Colonic mucosa (tissue), 4 donors: ENCODE measurements at places on chromosomes 13 and 19.

DNA sequence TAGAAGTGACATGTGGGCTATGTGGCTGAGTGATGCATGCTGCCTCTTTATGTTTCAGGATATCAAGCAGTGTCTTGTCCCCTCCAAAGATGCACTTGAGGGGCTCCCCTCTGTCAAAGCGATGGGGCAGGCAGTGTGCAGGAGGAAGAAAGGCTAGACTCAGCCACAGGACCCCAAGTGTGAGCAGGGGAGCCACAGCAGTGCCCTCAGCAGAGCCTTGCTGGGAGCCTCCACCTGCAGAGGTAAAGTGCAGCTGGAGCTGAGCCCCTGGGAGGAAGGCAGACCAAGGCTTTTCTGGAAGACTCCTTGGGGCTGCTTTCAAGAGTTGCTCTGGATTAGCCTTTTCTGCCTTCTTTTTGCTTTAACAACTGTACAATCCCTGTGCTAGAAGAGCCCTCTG lies 247.3 kb downstream of the DLEU7 start:
- DNase-seq = no peak
- no peaks in the 10 kb centered on the region for H3K36me3 ChIP-seq
- H3K27me3 ChIP-seq = no peaks in the 10 kb centered on the region
- H3K4me3 ChIP-seq = no peak overlapping the region

DNA sequence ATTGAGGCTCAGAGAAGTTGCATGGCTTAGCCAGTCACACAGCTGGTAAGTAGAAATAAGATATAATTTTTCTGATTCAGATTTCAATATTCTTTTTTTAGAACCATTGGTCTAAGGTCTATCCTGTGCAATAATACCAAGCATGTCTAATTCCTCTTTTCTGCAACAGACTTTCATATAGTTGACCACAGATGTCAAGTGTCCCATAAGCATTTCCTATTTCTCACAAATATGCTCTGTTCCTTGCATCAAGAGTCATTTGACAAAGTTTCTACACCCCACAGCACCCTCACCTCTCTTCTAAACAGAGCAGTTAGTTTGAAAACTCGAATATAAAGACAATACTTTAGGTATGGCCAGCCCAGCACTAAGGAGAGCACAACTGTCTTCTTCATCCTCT lies 26.8 kb upstream of the SACS start:
- no peak for DNase-seq
- no peak overlapping the region for H3K4me3 ChIP-seq
- H3K27ac ChIP-seq = no peak overlapping the region

DNA sequence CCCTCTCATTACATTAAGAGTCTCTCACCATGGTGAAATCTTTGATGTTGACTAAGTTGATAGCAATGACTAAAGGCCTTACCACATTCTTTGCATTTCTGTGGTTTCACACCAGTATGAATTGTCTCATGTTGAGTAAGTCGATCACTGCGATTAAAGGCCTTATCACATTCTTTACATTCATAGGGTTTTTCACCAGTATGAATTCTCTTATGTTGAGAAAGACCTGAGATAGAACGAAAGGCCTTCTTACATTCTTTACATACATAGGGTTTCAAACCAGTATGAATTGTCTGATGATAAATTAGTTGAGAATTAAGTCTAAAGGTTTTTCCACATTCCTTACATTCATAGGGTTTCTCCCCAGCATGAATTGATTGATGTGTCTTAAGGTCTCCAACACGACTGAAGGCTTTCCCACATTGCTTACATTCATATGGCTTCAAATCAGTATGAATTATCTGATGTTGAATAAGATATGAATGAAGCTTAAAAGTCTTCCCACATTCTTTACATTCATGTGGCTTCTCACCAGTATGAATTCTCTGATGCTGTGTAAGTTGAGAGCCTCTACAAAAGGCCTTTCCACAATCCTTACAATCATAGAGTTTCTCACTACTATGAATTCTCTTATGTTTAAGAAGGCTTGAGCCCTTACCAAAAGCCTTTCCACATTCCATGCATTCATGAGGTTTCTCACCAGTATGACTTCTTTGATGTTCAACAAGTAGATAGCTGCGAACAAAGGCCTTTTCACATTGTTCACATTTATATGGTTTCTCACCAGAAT lies 45.6 kb downstream of the ZNF283 start:
- H3K4me3 ChIP-seq = no peak overlapping the region
- DNase-seq = no peak
- H3K27me3 ChIP-seq = no peaks in the 10 kb centered on the region
- H3K27ac ChIP-seq = no peak overlapping the region
- H3K36me3 ChIP-seq = no peaks in the 10 kb centered on the region
- H3K4me1 ChIP-seq = no peaks in the 10 kb centered on the region

DNA sequence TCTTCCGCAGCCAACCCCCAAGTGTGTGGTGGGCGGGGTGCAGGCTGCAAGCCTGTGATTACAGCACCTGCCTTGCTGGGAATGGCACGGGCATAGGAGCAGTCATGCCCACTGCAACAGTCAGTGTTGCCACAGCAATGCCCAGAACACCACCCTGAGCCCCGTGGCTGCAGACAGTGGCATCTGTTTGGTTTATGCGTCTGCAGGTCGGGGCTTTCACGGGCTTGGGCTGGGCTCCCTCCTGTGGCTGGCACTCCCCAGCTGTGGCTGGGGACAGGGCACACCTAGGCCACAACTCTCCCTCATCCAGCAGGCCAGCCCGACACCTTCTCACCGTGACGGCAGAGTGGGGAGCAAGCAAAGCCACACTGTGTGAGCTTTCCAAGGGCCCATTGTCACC lies 115.3 kb upstream of the C1QTNF9B start:
- no peak for DNase-seq
- no peaks in the 10 kb centered on the region for H3K27me3 ChIP-seq
- no peak overlapping the region for H3K4me3 ChIP-seq
- no peaks in the 10 kb centered on the region for H3K36me3 ChIP-seq
- H3K4me1 ChIP-seq = no peaks in the 10 kb centered on the region

DNA sequence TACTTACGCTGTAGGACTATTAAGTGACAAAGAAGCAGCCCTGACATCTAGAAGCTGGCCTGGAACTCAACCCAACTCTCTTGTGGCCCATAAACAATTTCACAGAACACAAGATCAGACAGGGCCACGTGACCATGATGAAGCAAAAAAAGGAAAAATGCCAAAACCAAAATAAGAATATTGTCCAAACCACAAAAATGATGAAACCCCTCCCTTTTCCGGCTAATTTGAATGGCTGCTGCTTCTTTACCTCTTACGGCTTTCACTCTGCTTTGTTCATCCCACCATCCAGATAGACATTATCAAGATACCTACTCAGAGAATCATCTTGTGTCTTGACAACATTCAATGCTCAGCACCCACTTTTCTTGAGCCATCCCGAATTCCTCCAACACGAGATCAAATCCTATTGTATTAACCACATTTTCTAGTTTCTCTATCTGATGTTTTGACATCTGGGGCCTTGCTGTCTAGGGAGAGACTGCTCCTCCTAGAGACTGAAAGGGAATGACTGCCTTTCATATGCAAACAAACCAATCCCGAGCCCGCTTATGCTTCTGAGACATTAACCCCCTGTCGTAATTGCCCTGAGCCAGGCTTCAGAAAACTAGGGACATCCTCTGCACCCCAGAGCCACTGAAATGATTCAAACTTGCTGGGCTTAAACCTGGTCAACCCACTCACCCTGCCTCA lies 186.3 kb downstream of the TDRD3 start:
- no peaks in the 10 kb centered on the region for H3K27me3 ChIP-seq
- peak; percentile 19 for DNase-seq

GRCh38 chr13:112042496-112042895 lies 24.5 kb upstream of the SOX1 start:
- no peaks in the 10 kb centered on the region for H3K27me3 ChIP-seq
- H3K4me1 ChIP-seq = no peaks in the 10 kb centered on the region
- no peak overlapping the region for H3K4me3 ChIP-seq
- no peak for DNase-seq

DNA sequence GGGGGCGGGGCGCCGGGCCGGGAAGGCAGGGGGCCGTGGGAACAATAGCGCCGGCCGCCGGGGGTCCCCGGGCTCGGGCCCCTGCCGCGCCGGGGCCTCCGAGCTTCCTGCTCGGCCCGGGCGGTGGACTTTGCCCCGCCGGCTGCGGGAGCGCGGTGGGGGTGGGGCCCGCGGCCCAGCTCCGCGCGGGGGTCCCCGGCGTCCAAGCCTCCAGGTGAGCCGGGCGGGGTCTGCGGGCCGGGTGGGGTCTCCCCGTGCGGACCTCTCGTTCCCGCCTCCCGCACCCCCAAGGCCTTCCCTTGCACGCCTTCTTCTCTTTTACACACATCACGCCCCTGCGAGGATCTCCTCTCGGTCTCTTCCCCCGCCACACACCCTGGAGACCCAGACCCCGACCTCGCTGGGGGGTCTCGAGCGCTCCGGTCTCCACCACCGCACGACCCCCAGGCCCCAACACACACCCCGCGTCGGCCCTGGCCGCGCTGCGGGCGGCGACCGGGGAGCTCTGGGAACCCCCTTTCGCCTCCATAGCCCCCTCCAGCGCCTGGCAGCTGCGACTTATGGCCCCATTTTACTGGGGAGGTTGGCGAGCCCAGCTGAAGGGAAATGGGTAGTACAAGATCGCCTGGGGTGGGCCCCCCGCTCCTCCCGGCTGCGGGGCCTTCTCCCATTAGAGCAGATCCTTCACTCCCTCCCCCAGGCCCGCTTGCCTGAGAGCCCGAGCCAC lies 711 bp downstream of the CAMSAP3 start:
- H3K27me3 ChIP-seq = peaks cover 9% of the 10 kb centered on the region
- DNase-seq = no peak

- H3K27ac ChIP-seq = no peak overlapping the region
- H3K4me1 ChIP-seq = no peaks in the 10 kb centered on the region
- no peaks in the 10 kb centered on the region for H3K27me3 ChIP-seq
- no peak overlapping the region for H3K4me3 ChIP-seq
Measured at GRCh38 chr13:97512732-97513131, 78.8 kb downstream of the RAP2A start.

DNA sequence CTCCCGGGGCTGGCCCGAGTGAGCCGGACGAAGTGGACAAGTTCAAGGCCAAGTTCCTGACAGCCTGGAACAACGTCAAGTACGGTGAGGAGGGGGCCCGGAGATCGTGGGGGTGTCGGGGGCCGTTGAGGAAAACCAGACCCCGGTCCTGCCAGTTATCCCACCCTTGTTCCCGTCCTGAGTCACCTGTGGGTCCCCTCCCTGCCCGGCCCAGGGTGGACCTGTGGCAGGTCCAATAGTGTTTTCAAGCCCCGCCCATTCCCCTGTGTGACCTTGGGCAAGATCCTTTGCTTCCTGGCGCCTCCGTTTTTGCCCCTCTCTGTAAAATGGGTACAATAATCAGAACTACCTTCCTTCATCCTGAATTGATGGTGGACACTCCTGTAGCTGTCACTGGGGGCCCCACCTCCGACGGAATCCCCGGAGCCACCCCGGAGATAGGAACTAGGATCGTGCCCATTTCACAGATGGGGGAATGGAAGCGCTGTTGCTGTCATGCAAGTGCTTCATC lies 593 bp downstream of the ATG4D start:
- peak overlapping the region; percentile 89 for H3K27ac ChIP-seq
- peak overlapping the region; percentile 99 for H3K4me3 ChIP-seq
- H3K36me3 ChIP-seq = peaks cover 6% of the 10 kb centered on the region
- peak; percentile 83 for DNase-seq

- no peak overlapping the region for H3K4me3 ChIP-seq
- no peaks in the 10 kb centered on the region for H3K27me3 ChIP-seq
- no peak overlapping the region for H3K27ac ChIP-seq
- H3K36me3 ChIP-seq = no peaks in the 10 kb centered on the region
- DNase-seq = no peak
Measured at GRCh38 chr19:55508120-55508519, 19.9 kb downstream of the SSC5D start.

- H3K36me3 ChIP-seq = no peaks in the 10 kb centered on the region
- peak; percentile 53 for DNase-seq
- no peaks in the 10 kb centered on the region for H3K27me3 ChIP-seq
- no peak overlapping the region for H3K27ac ChIP-seq
- H3K4me1 ChIP-seq = no peaks in the 10 kb centered on the region
Measured at GRCh38 chr13:35720690-35721554, 244.4 kb upstream of the MAB21L1 start.

GRCh38 chr13:31365630-31366029 lies 165.9 kb downstream of the B3GLCT start:
- no peak overlapping the region for H3K27ac ChIP-seq
- no peak for DNase-seq
- no peaks in the 10 kb centered on the region for H3K36me3 ChIP-seq
- no peaks in the 10 kb centered on the region for H3K4me1 ChIP-seq
- no peaks in the 10 kb centered on the region for H3K27me3 ChIP-seq
